Fibroblast of the aortic adventitia (primary cell): ENCODE measurements at places on chromosomes 11 and 22. TPM values are rescaled to one million over a fixed set of nuclear protein-coding genes. Genes with fewer than 3 reads are reported as not detected.

TRIM49 gene
- not detected in 2 replicates for total RNA-seq

MPZL2 gene
- 0.36 and 1.1 TPM in 2 replicates for total RNA-seq

H19 gene
- 80.9 and 1,460 TPM in 2 replicates for total RNA-seq

OR10S1 gene
- total RNA-seq = not detected in 2 replicates

HBE1 gene
- not detected in 2 replicates for total RNA-seq

UPK2 gene
- not detected in 2 replicates for total RNA-seq

SCGB2A2 gene
- total RNA-seq = not detected in 2 replicates

RIMBP3C gene
- 0.49 and 0.63 TPM in 2 replicates for total RNA-seq

LIF gene
- total RNA-seq = 0.57 and 6.2 TPM in 2 replicates

MEI1 gene
- total RNA-seq = 0.27 TPM in 1 of 2 replicates, not detected in the other

SCGB1A1 gene
- not detected in 2 replicates for total RNA-seq

WT1 gene
- total RNA-seq = 0.27 and 46.6 TPM in 2 replicates
